ENCODE measurements at places on chromosomes 1 and 21.

DNA sequence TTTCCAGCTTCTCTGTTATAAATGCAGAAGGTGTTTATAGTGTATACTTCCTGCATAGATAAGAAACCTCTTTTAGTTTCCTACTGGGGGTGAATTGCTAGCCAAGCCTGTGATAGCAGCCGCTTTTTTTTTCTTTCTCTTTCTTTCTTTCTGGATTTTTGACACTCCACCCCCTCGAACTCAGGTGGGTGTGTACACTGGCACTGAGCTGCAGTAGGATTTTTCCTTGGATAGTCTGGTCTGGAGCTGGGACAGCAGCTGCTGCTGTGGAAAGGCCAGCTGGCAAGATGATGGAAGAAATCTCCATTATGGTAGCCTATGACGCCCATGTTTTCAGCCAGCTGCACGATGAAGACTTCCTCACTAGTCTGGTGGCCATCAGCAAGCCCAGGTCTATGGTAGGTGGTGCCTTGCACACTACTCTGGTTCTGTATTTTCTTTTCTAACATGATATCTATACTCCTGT, 122.5 kb upstream of the CACYBP start:
- no peak for DNase-seq

DNA sequence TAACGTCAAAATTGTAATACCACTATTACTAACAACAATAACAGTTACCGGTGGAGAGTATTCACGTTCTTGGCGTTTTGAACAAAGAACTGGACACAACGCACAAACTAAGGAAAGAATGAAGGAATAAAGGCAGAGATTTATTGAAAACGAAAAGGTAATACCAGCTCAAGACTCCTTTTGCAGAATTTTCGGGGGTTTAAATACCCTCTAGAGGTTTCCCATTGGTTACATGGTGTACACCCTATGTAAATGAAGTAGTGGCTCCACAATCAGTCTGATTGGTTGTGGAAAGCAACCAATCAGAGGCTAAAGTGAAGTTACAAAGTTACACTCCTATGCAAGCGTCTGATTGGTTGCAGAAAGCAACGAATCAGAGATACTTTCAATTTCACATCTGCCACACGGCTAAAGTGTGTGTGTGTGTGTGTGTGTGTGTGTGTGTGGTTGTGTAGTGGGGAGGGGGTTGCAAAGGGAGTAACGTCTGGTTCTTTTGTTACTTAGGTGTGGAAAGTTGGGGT, 1.1 kb upstream of the GTF2B start:
- DNase-seq = no peak

DNA sequence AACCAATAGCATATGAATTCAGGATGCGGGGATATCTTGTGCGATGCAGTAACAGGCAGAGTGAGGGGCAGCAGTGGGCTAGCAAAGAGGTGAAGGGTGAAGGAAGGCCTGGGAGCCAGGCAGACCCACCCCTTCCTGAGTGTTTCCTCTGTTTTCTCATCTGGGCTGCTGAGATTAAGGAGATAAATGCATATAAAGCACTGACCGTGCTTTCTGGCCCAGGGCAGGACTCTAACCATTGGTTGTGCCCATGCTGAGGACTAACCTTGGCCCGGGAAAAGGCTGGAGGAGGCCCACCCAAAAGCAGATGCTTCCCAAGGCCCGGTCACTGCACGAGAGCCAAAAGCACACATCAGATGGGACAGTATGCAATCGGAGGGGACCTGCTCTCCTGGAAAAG, 87.6 kb downstream of the PSMG1 start:
- no peak for DNase-seq

DNA sequence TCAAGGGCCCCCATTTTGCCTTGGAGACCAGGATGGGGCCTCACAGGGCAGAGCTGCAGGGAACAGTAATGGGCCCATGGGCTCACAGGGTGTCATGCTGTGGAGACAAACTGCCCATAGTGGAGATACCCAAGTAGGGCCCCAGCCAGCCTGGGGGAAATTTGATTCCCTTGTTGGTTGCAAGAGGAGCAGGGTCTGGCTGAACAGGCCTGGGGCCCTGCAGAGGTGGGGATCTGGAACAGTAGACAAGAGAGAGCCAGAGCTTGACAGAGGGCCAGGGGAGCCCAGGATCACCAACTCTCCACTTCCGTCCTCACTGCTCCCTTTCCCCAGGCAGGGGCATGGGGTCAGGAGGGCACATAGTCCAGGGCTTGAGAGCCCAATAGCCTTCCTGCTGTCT, 8.7 kb downstream of the S100B start:
- DNase-seq = no peak

- no peak for DNase-seq
Observed at GRCh38 chr1:52139817-52140540, 1.9 kb upstream of the ZFYVE9 start.

DNA sequence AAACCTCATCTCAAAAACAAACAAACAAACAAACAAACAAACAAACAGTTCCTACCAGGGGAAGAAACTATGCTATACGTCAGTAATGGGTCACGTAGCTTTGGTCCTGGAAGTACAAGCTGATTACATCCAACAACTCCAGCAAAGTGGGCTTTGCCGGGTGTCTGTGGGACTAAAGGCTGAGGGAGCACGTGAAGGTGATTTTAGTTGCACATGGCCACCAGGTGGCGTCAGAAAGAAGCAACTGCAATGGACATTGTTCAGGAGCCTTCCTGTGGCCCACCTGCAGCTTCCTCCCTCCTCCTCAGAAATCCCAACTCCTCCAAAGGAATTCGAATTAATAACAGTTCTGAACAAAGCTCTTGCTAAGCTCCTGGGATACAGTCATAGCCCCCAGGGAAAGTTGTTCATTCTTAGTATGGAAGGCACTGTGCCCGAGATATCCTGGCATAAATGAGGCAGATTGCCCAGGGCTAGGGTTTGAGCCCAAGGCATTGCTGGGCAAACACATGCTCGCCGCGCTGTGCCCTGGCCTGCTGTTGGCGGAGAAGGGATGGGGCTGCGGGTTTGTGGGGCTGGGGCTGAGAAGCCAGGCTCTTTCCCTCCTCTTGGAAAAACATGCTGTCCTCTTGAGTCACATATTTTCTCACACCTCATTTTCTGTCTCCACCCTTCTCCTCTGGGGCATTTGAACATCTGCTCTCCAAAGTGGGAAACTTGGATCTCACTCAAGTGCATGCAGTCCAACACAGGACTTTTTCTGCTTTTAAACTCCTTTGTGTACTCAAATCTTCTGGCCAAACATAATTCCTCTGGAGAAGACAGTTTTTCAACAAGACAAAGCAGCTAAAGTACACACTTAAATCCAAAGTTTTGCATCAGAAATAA, 28.6 kb downstream of the AKNAD1 start:
- DNase-seq = peak; percentile 29

DNA sequence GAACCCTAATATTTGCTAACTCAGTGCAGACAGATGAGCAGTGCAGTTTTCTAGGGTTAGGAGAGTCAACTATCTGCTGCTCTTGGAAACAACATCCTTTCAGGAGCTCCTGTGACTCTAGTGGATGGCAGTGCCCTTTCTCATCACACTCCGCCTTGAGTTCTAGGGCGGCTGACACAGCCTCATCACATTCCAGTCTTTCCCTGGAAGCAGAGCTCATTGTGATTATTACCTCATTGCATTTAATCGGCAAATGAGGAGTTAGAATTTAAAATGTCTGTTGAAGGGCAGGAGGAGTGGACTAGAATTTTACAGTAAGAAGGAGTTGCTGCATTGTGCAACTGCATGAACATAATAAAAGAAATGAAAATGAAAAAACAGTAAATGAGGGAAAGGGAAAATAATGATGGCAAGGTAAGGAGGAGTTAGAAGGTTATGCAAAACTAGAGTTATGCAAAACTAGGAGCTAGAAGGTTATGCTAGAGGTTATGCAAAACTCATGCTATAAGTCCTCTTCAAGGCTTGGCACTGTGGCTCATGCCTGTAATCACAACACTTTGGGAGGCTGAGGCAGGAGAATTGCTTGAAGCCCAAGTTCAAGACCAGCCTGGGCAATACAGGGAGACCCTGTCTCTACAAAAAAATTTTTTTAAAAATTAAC, 6.9 kb upstream of the PTGFRN start:
- DNase-seq = no peak

GRCh38 chr1:43543567-43543966, 12.9 kb downstream of the PTPRF start:
- DNase-seq = no peak

DNA sequence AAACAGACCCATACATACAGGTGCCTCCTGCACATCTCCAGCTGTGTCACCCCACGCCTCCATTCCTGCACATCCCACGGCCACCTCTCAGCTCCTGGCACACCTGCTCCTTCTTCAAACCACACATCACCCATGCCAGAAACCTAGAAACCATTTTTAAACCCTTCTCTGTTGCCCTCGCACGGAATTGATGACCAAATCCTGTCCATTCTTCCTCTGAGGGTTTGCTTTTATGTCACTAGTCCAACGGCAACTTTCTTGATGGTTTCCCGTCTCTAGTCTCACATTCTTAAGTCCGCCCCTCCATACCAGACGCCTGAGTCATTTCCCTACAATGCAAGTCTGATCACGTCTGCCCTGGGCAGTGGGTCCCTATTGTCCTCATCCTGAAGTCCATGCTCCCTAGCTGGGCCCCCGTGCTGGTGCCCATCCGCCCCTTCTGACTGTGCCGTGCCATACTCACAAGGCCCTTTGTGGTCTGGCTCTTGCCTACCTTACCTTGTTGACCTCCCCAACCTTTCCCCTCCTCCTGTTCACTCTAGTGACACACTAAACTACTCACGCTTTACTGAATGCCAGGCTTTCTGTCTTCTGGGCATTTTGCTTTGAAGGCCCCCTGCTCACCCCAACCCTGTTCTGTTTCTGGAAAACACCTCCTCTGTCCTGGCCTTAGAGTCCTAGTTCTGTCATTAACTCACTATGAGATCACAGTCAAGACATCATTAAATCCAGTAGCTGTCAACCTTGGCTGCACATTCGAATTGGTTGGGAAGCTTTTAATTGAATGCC, 17.6 kb downstream of the SLC2A1 start:
- peak; percentile 91 for DNase-seq

DNA sequence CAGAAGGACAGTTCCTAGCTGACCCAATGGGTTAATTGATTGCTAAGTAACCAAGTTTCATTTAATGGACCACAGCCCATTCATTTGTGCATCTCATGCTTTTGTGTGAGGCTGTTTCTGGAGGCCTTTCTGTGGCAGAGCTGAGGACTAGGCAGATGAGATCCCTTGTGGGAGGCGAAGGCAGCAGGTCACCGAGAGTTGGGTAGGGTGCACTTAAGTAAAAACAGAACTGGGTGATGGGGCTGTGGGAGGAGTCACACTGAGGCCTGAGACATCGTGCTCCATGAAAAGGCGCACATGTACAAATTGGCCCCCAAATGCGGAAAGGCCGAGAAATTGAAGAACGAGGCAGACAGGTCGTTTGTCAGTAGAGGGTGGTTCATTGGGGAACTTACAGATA, 60.9 kb downstream of the S100B start:
- no peak for DNase-seq

DNA sequence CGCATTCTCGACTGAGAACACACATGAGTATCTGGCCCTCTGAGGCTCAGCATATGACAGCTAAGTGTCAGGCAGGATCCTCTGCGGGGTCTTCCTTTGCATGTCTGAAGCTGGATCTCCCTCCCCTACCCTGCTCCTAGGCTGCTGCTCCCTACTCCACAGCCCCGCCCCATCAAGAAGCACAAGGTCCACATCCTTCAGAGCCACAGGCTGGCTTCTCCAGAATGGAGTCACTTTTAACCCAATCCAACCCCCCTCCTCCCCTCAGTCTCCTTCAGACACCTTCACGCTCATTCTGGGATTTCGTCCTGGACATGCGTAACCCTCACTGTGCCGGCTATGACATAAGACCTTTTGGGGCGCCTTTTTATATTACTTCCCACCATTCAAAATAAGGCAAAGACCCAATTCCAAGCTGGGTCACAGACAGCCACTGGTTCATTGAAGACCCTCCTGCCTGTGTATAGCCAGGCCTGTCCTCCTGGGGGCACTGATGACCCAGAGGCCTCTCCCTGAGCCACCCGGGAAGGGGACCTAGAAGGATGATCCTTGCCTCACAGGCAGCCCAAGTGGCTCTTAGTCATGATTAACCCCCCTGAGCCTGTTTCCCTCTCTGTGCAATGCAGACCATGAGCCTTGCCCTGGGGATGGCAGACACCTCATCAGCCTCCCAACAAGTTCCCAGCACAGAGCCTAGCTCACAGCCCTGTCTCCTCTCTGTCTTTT, 4.7 kb downstream of the ADGRB2 start:
- DNase-seq = no peak

- peak; percentile 8 for DNase-seq
Observed at GRCh38 chr1:114979278-114979891, 50.2 kb upstream of the TSHB start.

DNA sequence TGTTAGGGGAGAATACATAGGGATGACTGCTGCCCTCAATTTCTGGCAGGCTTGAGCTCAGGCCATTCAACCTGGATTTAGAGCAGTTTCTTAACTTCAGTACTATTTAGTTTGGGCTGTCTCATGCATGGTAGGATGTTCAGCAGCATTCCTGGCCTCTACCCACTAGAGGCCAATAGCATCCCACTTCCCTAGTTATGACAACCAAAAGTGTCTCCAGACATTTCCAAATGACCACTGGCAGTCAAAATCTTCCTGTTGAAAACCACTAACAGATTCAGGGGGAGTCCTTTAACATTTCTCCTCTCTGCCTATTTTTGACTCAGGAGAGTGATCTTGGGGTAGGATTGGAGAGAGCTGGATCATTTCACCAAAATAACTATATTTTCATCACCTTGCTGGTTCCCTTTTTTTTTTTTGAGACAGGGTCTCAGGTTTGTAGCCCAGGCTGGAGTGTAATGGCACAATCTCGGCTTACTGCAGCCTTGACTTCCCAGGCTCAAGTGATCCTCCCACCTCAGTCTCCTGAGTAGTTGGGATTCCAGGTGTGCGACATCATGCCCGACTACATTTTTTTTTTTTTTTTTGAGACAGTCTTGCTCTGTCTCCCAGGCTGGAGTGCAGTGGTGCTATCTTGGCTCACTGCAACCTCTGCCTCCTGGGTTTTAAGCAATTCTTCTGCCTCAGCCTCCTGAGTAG, 8.7 kb downstream of the GNAT2 start:
- no peak for DNase-seq

GRCh38 chr1:17725084-17725719, 29.9 kb upstream of the ACTL8 start:
- no peak for DNase-seq

- DNase-seq = no peak
Observed at GRCh38 chr21:38505654-38506523, 7.6 kb upstream of the ERG start.

GRCh38 chr1:92536980-92537884, 50.5 kb upstream of the GFI1 start:
- no peak for DNase-seq

- no peak for DNase-seq
Observed at GRCh38 chr21:42590431-42591131, 62.8 kb upstream of the PDE9A start.

GRCh38 chr1:162982364-162982763, 86.8 kb upstream of the RGS4 start:
- DNase-seq = no peak

- DNase-seq = no peak
Observed at GRCh38 chr1:42817440-42817767, 207 bp upstream of the SVBP start.

All from thoracic aorta (tissue), 2 donors.